ENCODE measurements at places on chromosomes 6 and 20.
A peak's percentile ranks its signal among the peaks of the same experiment; 100 is the strongest.

GRCh38 chr6:143838395-143838794 lies 4.7 kb upstream of the LTV1 start:
- DNase-seq, result no peak

DNA sequence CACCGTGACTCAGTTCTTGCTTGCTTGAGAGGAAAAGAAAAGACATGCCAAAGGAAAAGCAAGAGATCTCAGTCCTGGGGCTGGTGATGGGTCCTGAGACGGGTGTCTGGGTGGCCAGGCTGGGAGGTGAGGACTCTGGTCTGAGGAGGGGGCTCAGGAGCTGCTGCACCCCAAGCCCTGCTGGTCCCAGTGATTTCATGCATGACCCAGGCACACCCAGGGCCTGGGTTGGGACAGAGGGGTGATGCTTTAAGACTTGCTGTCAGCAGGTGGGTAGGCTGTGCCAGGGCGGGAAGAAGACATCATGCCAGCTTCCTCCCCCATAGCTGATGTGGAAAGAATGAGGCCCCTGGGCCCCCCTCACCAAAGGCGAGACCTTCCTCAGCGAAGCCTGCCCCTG lies 65.1 kb upstream of the PMEPA1 start:
- no peak for DNase-seq

- DNase-seq, result peak; percentile 25
These were observed 344.2 kb upstream of the SULF2 start for GRCh38 chr20:48129345-48129942.

- DNase-seq, result no peak
These were observed 1176.0 kb upstream of the GJE1 start for GRCh38 chr6:140956571-140957369.

GRCh38 chr6:109295109-109295773 lies 87.0 kb downstream of the CD164 start:
- no peak for DNase-seq

DNA sequence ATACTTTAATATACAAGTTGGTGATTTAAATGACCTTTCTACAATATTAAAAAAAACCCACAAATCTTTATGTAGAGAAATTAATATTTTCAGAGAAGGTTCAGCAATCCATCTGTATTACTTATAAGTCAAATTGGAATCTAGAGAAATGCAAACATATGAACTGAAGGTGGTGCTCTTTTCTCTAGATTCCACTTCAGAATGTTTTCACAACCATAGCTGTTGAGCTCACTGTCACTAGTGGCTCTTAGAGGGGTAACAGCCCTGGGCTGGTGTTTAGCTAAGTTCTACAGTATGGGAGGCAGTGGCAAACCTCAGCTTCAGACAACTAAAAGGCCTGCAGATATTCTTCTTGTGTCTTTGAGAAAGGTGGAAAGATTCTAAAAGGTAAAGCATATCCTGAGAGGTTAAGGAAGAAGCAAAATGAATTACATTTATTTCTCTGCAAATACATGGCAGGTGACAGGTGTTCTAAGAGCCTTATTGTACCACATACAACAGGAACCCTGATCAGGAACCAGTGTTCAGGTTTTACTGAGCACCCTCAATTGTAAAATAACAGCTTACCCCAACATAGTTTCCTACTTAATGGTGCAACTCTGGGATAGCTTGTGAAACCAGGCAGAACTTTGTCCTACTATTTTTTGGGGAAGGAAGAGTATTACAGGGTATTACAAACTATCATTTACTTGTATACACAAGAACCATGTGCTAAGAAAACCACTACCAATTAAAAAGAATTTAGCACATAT lies 56.6 kb upstream of the SAMHD1 start:
- no peak for DNase-seq

- no peak for DNase-seq
These were observed 101.6 kb downstream of the IBTK start for GRCh38 chr6:82145926-82146452.

GRCh38 chr20:38673725-38674091 lies 50.6 kb upstream of the SLC32A1 start:
- DNase-seq, result no peak

DNA sequence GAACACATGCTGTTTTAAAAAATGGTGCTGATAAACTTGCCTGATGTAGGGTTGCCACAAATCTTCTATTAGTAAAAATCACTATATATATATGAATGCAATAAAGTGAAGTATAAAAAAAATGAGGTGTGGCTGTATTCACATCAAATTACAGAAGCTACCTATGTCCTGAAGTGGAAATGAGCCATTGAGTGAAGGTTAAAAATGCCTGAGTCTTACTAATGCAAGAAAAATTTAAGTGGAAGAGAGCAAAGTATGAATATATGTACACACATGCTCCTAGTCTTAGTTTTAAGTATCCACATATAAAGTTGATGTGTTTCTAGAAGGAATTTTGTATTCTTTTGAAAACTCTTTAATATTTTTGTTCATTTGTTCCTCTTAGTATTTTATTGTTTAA lies 808.3 kb upstream of the MAN1A1 start:
- no peak for DNase-seq

- no peak for DNase-seq
These were observed 6.9 kb upstream of the KIF16B start for GRCh38 chr20:16580147-16580546.

- peak; percentile 87 for DNase-seq
These were observed 26.2 kb downstream of the SLCO4A1 start for GRCh38 chr20:62668441-62669027.

DNA sequence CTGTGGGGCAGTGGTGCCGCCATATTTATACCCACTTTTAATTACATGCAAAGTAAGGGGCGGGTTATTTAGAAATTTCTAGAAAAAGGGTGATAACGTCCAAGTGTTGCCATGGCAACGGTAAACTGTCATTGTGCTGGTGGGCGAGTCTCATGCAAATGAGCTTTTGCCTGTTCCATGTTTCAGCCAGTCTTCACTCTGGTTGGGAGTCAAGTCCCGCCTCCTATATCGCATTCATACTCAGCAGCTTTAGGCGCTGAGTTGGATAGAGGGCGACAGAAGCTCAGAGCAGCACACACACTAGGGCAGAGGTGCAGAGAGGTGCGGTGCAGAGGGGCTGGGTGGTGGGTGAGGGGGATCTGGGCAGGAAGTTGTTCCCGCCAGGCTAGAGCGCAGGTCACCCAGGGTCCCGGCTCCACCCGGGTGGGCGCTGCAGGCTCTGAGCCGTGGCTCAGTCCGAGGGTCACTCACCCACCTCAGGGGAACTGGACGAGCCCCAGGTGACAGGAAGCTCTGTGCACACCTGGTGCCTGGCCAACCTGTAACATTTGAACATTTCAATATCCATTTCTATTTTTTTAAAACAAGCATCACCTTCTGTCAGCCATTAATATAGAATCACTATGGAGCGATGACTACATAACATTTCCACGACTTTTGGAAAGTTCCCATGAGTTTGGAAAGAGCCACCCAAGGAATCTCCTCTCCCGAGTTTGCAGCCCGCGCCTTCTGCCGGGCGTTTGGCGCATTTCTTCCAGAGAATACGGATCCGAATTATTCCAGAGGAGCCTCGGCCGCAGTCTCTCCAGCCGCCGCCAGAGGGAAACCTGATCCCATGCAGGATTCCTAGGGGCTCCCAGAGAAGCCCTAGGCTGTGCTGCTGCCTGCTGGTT lies 89.1 kb upstream of the PHACTR3 start:
- peak; percentile 88 for DNase-seq

GRCh38 chr6:161440299-161440698 lies 166.4 kb upstream of the AGPAT4 start:
- no peak for DNase-seq

- DNase-seq, result no peak
These were observed 663 bp downstream of the COQ3 start for GRCh38 chr6:99393366-99393697.

GRCh38 chr20:6142348-6142993 lies 19.6 kb upstream of the FERMT1 start:
- peak; percentile 71 for DNase-seq

DNA sequence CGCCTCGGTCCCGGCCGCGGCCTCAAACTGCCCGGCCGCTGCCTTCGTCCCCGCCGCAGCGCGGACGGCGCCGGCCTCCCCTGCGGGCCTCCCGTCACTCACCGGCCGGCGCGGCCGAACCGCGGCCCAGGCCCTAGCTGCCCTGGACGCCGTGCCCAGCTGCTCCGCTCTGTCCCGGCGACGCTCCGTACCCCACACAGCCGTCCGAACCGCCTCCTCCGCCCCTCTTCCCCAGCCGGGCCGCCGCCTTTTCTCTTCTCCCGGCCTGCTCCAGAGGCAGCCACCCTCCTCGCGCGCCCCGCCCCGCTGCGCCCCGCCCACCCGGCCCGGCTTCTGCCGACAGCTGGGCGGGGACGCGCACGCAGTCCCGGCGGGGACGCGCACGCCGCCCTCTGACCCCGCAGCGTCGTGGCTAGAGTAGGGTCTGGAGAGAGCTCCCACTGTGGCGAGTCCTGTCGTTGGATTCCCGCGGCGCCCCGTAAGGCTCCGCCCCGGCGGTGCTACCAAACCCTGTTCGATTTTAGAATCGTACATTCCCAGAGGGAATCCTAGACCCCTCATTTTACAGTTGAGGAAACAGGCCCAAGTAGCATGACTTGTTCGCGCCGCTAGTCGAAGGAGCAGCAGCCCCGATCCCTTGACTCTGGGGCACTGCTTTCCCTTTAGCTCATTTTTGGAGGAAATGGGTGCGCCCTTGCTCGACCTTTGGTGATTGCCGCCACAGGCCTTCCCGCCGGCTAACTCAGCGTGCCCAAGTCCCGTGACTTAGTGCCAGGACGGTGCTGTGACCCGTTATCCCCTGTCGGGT lies at the start of gene FBXO30:
Gene FBXO30, minus strand, starts transcription at position 295 of the 808 bp plus-strand sequence. CDS start 8,390 bp downstream, outside the sequence.
- peak; percentile 93 for DNase-seq

DNA sequence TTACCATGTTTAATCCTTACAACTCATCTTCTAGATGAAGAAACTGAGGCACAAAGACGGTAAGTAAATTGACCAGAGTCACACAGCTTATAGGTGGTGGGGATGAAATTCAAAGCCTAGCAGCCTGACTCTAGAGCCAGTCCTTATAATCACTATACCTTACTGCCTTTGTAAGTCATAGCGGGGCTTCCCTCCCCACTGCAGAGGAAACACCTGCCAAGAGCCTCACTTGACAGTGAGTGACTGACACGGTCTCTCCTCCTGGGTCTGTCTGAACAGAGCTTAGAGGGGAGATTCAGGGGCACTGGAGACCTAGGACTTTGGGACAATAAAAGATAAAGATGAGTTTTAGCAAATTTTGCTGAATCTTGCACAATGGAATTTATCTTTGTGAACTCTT lies 12.8 kb downstream of the SUN5 start:
- DNase-seq, result no peak
